ENCODE measurements at places on chromosomes 13 and 19.

DNA sequence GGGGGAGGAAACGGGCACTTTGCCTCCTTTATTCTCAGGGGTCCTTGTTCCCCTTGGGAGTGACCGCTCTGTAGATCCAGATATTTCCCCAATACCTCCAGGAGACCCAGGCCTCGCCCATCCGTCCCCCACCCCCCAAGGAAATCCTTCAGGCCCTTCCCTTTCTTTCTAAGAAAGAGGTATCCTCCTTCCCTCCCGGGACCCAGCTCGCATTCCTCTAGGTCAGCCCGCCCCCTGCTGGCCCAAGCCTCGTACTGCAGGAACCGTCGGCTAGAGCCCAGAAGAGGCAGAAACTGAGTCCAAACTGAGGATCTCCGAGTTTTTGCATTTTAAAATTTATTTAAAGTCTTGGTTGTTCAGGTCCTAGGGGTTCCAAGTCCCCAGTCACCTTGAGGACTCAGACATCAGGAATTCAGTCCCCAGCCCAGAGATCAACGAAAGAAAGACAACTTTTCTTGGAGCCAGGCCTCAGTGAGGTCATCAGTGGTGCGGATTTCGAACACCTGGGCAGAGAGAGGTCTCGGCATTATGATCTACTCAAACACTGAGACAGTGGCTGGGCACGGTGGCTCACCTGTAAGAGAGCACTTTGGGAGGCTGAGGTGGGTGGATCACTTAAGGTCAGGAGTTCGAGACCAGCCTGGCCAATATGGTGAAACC is 7.5 kb upstream of the LRFN1 start:
- DNase-seq, result peak; percentile 34

GRCh38 chr19:531009-531752 is 379 bp upstream of the CDC34 start:
- peak; percentile 69 for DNase-seq

DNA sequence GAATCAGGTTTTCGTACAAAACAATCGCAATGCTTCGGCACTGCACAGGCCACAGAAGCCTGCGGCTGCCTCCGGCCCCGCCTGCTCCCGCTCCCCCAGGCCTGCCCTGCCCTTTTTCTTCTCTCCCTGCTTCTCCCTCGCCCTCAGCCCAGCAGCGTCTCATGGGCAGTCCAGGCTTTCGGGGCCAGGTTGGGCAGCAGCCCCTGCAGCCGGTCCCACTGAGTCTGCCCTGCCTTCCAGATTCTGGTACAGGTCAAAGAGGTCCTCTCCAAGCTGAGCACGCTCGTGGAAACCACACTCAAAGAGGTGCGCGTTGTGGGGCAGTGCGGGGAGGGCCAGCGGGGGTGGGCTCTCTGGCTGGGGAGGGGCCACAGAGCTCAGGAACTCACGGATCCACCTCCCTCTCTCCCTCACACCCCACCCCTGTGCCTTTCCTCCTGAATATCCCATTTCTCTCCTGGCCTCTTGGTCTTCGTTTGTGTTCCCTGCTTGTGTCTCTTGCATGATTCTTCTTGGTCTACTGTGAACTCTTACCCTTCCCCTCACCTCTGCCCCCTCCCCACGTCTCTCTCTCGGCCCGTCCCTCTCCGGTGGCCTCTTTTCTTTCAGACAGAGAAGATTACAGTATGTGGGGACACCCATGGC is 30.1 kb downstream of the CCDC8 start:
- DNase-seq, result no peak

- DNase-seq, result no peak
Observed at GRCh38 chr13:50393628-50394027, 378.4 kb downstream of the KCNRG start.

DNA sequence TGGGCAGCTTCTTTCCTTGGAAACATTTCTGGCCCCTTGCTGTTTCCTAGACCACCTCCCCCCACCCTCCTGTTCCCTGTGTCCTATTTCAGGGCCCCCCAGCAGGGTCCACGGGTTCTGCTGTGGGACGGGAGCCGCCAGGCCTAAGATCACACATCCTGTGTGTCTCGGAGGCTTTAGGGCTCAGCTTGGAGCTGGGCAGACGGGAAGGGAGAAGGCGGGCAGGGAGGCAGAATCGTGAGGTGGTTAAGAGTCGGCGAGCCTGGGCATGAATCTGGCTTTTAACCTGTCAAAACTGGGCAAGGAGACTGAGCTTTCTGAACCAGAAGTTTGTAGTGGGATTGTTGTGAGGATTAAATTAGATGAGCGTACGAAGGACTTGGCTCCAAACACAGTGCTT is 4.8 kb downstream of the KCNC3 start:
- no peak for DNase-seq

- DNase-seq, result no peak
Observed at GRCh38 chr19:41226053-41226873, 7.2 kb downstream of the AXL start.

- no peak for DNase-seq
Observed at GRCh38 chr19:1316466-1316865, 30.8 kb downstream of the EFNA2 start.
